ENCODE measurements at places on chromosomes 12 and 14. TPM values are rescaled to one million over a fixed set of nuclear protein-coding genes. Genes with fewer than 3 reads are reported as not detected.

- DNase-seq, result no peak
These were observed 5.3 kb downstream of the NEK9 start for GRCh38 chr14:75121552-75121951.

- DNase-seq, result no peak
These were observed 9.2 kb upstream of the ALDH2 start for GRCh38 chr12:111757361-111758119.

Gene IL23A
- total RNA-seq, result not detected

Gene INF2
- total RNA-seq, result 5.3 TPM

Gene ATN1
- total RNA-seq, result 11.8 TPM

All from frontal cortex (tissue), 4 donors.